ENCODE measurements at places on chromosomes 7 and 10. TPM values are rescaled to one million over a fixed set of nuclear protein-coding genes. Genes with fewer than 3 reads are reported as not detected.

Gene ASB10
- total RNA-seq: not detected

Gene ASAH2
- total RNA-seq: 4.6 TPM

Gene ADRA2A
- not detected for total RNA-seq

Gene PLAU
- 0.57 TPM for total RNA-seq

Gene GNA12
- total RNA-seq: 31.0 TPM

Gene ZDHHC4
- total RNA-seq: 28.3 TPM

All from activated CD4-positive, alpha-beta T cell treated with anti-CD3 and anti-CD28 coated beads, Interleukin-2, amount 10 ng/mL, durations not matched to agents 24 days and 14 days (primary cell).